ENCODE measurements at places on chromosomes 7 and 10. TPM values are rescaled to one million over a fixed set of nuclear protein-coding genes. Genes with fewer than 3 reads are reported as not detected.

GRCh38 chr7:40197527-40197926, 62.7 kb downstream of the SUGCT start:
- no peaks in the 10 kb centered on the region for H3K36me3 ChIP-seq
- H3K27me3 ChIP-seq: no peaks in the 10 kb centered on the region
- H3K4me1 ChIP-seq: no peaks in the 10 kb centered on the region
- no peak overlapping the region for H3K27ac ChIP-seq

DNA sequence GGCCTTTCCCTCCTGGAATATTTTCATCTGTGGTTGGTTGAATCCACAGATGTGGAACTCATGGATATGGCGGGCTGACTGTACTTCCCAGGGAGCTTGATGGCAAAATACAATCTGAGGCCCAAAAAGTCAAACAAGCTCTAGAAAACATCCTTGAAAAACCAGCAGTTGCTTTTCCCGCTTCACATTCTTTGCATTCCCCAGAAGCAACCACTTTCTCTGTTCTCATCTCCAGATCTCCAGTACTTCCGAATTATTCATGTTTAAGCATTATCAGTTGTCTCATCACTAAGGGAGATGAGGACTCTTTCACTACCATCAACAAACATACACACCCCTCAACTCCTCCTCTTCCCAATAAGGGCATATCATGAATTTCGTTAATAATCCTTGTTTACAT, 55.3 kb downstream of the KIF5B start:
- no peak overlapping the region for H3K4me3 ChIP-seq
- no peak for DNase-seq
- H3K4me1 ChIP-seq: no peaks in the 10 kb centered on the region
- no peaks in the 10 kb centered on the region for H3K27me3 ChIP-seq
- no peaks in the 10 kb centered on the region for H3K36me3 ChIP-seq

- H3K4me3 ChIP-seq: no peak overlapping the region
- H3K4me1 ChIP-seq: peaks cover 4% of the 10 kb centered on the region
- H3K36me3 ChIP-seq: peaks cover 2% of the 10 kb centered on the region
- no peak overlapping the region for H3K27ac ChIP-seq
- no peaks in the 10 kb centered on the region for H3K27me3 ChIP-seq
These were observed 107.9 kb upstream of the FAM180A start for GRCh38 chr7:135856356-135857144.

GRCh38 chr7:75024922-75025321, 48.7 kb downstream of the RCC1L start:
- no peaks in the 10 kb centered on the region for H3K27me3 ChIP-seq
- H3K36me3 ChIP-seq: no peaks in the 10 kb centered on the region
- H3K4me1 ChIP-seq: no peaks in the 10 kb centered on the region
- no peak overlapping the region for H3K27ac ChIP-seq
- no peak for DNase-seq

DNA sequence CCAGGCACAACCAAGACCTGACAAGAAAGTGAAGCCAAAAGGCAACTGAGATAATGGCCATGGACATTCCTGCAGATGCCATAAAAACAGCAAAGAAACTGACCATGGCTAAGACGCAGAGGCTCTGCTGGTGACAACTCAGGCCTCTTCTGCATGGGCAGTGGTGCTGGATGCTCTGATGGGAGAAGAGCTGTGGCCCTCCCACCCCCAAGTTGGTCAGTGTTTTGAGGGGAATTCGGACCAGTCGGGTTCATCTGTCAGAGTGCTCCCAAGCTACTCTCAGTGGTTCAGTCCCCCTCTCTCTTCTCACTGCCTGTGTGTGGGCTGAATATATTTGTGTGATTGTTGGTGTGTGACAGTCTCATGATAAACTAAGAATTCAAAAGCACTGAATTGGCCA, 79.0 kb upstream of the GPR26 start:
- H3K36me3 ChIP-seq: no peaks in the 10 kb centered on the region
- H3K27ac ChIP-seq: no peak overlapping the region
- DNase-seq: no peak
- H3K4me1 ChIP-seq: no peaks in the 10 kb centered on the region

- H3K27ac ChIP-seq: no peak overlapping the region
- no peaks in the 10 kb centered on the region for H3K27me3 ChIP-seq
- peaks cover 4% of the 10 kb centered on the region for H3K36me3 ChIP-seq
- peaks cover 23% of the 10 kb centered on the region for H3K4me1 ChIP-seq
- no peak for DNase-seq
- H3K4me3 ChIP-seq: no peak overlapping the region
These were observed 191.0 kb downstream of the CAMK1D start for GRCh38 chr10:12540341-12540781.

The STAG3 gene
- total RNA-seq: 20.9 TPM
